ENCODE measurements at places on chromosomes 11 and 22. TPM values are rescaled to one million over a fixed set of nuclear protein-coding genes. Genes with fewer than 3 reads are reported as not detected.

DNA sequence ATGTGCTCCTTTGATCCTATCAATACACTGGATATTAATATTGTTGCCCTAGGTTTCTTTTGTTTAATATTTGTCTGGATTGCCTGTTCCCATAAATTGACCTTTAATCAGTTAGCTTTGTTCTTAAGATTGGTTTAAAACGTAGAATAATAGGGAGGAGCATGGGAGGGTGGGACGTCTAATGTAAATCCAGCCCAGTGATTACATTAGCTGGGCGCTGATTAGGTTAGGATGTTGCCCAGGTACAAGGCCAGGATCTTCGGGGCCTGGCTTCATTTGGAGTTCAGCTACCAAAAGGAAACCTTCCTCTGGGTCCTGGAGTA, at the start of gene SRSF8:
Gene SRSF8, plus strand, starts transcription at position 204 of the 323 bp plus-strand sequence. CDS start 308 bp downstream, outside the sequence.
- H3K4me3 ChIP-seq = peak within 1 kb of the TSS; percentile 83
- H3K36me3 ChIP-seq = no peaks in the 10 kb centered on the region
- H3K4me1 ChIP-seq = peaks cover 19% of the 10 kb centered on the region

GRCh38 chr11:125947419-125948277, 1.8 kb downstream of the VSIG10L2 start:
- no peaks in the 10 kb centered on the region for H3K4me1 ChIP-seq
- H3K27me3 ChIP-seq = no peaks in the 10 kb centered on the region
- DNase-seq = no peak

The MYOD1 gene
- not detected for total RNA-seq

The SCGB2A2 gene
- not detected for total RNA-seq

DNA sequence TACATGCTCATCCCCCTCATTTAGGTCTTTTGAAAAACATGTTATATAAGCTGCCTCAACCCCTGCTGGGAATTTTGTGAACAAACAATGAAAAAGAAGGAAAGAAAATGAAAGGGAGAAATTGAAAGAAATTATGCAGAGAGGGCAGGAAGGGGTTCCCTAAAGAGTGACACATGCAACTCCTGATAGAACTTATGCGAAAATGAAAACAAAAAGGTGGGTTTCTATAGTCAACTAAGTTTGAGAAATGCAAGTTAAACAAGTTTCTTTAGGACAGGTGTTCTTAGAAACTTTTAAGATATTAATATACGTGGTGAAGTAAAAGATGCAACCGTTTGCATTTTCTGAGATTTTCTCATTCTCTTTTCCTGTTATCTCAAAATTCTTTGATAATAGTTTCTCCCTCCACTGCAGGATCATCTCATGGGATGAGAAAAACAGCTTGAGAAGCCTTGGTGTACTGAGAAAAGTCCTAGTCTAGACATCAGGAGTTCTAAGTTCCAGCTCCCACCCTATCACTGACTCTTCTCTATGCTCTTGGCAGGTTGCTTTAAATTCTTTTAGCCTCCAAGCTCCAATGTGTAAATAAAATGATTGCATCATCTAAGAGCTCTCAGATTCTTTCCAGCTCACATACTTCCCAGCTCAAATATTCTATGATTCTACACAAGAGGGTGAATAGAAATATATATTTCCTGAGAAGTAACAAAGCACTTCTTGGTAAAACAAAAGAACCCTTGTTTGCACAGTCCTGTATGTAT, 109.2 kb downstream of the FAM76B start:
- no peaks in the 10 kb centered on the region for H3K27me3 ChIP-seq
- peaks cover 16% of the 10 kb centered on the region for H3K4me1 ChIP-seq
- no peak overlapping the region for H3K27ac ChIP-seq
- no peak overlapping the region for H3K4me3 ChIP-seq
- no peaks in the 10 kb centered on the region for H3K36me3 ChIP-seq
- DNase-seq = no peak

The TENM4 gene
- 6.1 TPM for total RNA-seq

DNA sequence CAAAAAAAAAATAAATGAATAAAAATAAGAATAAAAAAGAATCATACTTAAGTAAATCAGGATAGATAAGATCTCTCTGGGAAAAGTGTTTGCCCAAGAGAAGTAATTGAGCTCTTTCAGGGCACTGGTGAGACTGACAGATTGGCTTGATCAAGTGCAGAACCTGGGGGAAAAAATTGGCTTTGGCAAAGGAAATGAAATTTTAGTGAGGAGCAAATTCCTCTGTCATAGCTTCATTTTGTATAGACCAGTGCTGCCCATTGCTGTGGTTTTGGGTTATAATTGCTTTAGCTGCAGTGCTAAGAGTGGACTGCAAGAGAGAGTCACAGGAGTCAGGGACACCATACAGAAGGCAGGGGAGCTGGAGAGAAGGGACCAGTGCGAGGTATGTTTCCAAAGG, 35.7 kb downstream of the SFI1 start:
- DNase-seq = no peak
- no peak overlapping the region for H3K27ac ChIP-seq
- H3K27me3 ChIP-seq = no peaks in the 10 kb centered on the region

The DEFB131B gene
- not detected for total RNA-seq

DNA sequence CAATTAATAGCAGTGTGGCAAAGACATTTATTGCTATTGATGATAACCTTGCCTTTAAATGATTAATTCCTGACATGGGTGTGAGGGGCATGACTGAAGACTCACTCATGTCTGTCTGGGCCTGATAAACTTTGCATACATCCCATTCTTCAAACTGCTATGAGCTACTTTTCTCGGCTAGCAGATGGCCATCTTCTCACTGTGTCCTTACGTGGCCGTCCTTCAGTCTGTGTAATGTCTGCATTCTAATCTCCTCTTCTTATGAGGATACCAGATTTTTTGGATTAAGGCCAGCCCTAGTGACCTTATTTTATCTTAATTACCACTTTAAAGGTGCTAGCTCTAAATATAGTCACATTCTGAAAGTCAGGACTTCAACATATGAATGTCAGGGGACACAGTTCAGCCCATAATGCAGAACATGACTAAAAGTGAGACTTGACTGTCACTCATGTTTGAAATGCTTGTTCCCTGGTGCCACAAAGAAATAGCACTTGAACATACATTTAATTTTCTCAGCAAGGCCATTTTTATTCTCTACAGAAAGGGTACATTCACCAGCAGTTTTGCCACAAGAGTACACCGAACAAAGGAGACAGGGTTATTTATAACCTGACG, 32.3 kb downstream of the OR10A6 start:
- H3K4me3 ChIP-seq = no peak overlapping the region
- no peaks in the 10 kb centered on the region for H3K27me3 ChIP-seq
- H3K4me1 ChIP-seq = no peaks in the 10 kb centered on the region
- H3K36me3 ChIP-seq = no peaks in the 10 kb centered on the region
- DNase-seq = no peak
- H3K27ac ChIP-seq = no peak overlapping the region

The MISFA gene
- total RNA-seq = not detected

DNA sequence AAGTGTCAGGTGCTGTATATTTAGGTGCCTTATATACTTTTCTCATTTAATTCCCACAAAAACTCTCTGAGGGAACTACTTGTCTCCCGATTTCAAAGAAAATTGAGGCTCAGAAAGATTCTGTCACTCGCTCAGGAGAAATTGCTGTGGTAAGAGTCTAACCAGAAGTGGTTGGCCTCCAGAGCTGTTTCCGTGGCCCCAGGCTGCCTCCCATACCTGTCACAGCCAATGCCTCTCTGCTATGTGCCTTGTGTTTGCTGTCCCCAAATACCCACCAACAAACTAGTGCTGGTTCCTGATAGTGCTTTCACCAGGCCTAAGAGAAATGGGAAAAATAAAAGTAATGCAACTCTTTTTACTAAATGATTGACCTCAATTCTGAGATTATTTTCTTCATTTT, 21.0 kb upstream of the TMEM86A start:
- no peak for DNase-seq
- no peak overlapping the region for H3K27ac ChIP-seq
- H3K4me1 ChIP-seq = no peaks in the 10 kb centered on the region
- H3K4me3 ChIP-seq = no peak overlapping the region

- no peak for DNase-seq
- H3K27ac ChIP-seq = no peak overlapping the region
- no peaks in the 10 kb centered on the region for H3K27me3 ChIP-seq
- no peaks in the 10 kb centered on the region for H3K4me1 ChIP-seq
- no peaks in the 10 kb centered on the region for H3K36me3 ChIP-seq
Observed at GRCh38 chr11:108790501-108791299, 125.8 kb downstream of the DDX10 start.

The RIBC2 gene
- total RNA-seq = not detected

All from thoracic aorta (tissue), 2 donors.